Activated CD8-positive, alpha-beta memory T cell treated with anti-CD3 and anti-CD28 coated beads, Interleukin-2, amount 10 ng/mL, durations not matched to agents 7 days and 5 days (primary cell): ENCODE measurements at places on chromosomes 11 and 22. TPM values are rescaled to one million over a fixed set of nuclear protein-coding genes. Genes with fewer than 3 reads are reported as not detected.

Gene CYP2D6
- 2.5 TPM for total RNA-seq

Gene PDGFB
- 0.35 TPM for total RNA-seq

Gene PKDREJ
- total RNA-seq: not detected

Gene TNNI2
- not detected for total RNA-seq

DNA sequence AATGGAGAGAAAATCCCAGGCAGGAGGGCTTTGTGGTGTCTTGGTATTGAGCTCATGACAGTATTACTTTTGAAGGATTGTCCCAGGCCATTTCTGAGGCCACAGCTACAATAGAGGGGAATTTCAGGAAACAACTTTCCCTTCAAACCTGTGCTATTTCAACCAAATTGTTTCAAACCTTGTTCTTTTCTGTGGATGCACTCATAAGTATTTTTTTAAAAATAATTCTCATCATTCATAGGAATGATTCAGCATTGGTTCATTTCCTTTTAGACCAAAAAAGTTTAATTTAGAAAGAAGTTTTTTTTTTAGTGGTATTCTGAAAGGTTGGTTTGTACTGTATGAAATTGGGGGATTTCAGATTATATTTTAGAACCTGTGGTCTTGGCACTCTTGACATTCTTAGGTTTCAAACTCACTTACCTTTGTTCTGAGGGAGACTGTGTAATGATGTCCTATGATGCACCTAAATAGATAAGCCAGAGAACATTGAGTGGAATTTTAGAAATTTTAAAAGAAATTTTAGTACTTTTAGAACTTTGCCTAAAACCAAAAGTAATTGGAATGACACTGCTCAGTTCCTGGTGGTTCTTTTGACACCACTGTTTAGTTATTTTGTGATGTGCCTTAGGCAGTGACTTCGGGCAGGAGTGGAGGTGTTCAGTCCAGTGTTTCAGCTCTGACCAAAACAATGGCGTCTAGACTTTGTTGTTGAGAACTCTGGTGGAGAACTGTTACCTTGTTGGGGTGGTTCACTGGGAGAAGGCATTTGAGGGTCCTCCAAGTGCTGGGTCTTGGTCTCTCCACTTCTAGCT lies 12.2 kb downstream of the TEAD1 start:
- H3K4me3 ChIP-seq: no peak overlapping the region
- no peaks in the 10 kb centered on the region for H3K4me1 ChIP-seq
- H3K36me3 ChIP-seq: no peaks in the 10 kb centered on the region
- peaks cover 78% of the 10 kb centered on the region for H3K27me3 ChIP-seq
- no peak for DNase-seq
- no peak overlapping the region for H3K27ac ChIP-seq

DNA sequence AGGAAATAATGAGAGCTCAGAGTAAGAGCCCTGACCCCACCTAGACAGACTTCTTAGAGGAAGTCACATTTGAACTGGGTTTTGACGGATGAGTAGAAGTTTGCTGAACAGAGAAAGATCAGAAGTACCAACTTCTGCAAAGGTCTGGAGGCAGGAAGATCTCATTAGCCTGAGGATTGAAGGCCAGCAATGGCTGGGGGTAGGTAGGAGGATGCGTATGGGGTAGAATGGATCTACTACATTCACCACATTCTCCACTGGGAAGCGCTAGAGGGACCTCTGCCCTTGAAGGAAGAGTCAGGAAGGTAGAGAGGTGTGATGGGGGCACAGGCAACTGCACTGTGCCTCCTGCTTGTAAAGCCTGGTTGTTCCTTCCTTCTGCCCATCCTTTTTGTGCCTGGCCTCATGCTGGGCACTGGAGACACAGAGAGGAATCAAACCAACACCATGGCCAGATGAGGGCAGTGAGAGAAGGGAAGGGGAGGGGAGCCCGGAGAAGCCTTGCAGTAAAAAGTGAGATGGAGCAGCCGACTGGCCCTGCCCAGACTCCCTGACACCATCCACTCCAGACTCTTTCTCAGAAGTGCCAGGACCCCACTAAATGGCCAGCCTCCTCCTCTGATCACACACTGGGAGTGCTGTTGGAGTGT lies 4.9 kb downstream of the TPBGL start:
- H3K4me1 ChIP-seq: peaks cover 6% of the 10 kb centered on the region
- peaks cover 58% of the 10 kb centered on the region for H3K27me3 ChIP-seq
- H3K27ac ChIP-seq: no peak overlapping the region
- H3K4me3 ChIP-seq: no peak overlapping the region
- H3K36me3 ChIP-seq: no peaks in the 10 kb centered on the region

DNA sequence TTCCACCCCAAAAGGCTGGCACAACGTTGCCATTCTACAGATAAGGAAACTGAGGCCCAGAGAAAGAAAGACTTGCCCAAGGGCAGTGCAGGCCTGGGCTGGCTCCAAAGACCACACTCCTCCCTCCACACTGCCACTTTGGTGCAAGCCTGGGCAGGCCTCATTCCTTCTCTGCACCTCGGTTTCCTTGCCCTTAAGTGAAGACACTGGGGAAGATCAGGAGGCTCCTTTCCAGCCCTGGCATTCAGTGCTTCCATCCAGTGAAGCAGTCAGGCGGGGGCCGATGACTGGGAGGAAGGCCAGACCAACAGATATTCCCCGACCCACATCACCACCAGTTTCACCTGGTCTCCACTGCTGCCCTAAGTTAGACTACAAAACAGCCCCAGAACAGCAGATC lies 18.3 kb upstream of the TCF20 start:
- H3K4me1 ChIP-seq: peaks cover 31% of the 10 kb centered on the region
- H3K4me3 ChIP-seq: no peak overlapping the region
- H3K27ac ChIP-seq: no peak overlapping the region

DNA sequence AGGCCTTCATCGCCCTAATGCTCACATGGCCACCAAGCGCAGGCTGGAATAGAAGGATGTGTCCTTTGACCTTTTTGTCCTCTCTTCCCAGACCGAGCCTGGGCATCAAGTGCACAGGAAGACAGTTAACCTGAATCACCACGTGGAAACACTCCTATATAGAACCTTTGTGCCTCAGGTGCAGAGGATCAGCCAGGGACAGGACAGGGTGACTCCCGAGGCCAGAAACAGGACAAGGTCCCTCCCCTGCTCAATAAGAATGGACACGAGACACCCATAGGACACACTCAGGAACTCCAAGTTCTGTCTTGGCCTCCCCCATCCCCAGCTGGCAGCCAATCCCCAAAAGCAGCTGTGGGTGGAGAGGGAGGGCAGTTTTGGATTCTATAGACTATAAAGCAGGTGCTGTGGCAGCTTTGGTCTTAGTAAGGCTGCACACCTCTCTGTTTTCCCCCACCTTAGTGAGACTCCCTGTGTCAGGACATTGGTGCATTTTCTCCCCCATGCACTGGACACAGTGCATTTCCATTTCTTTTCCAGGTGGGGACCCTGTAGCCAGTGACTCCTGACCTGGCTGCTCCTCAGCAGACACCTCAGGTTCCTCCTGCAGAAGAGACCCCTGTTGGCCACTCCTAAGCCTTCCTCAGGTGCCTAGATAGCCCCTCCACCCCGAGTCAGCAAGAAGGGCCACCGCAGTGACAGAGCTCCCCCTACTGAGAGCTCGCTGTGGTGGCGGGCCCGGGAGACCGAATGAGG lies 43.6 kb upstream of the POU2AF1 start:
- H3K4me1 ChIP-seq: peaks cover 15% of the 10 kb centered on the region
- no peaks in the 10 kb centered on the region for H3K36me3 ChIP-seq
- no peak overlapping the region for H3K27ac ChIP-seq
- H3K27me3 ChIP-seq: peaks cover 4% of the 10 kb centered on the region
- DNase-seq: peak; percentile 51
- H3K4me3 ChIP-seq: no peak overlapping the region

- no peaks in the 10 kb centered on the region for H3K27me3 ChIP-seq
- H3K36me3 ChIP-seq: no peaks in the 10 kb centered on the region
- no peak overlapping the region for H3K27ac ChIP-seq
- no peak for DNase-seq
- H3K4me3 ChIP-seq: no peak overlapping the region
Measured at GRCh38 chr11:115884800-115885534, 380.8 kb upstream of the CADM1 start.

DNA sequence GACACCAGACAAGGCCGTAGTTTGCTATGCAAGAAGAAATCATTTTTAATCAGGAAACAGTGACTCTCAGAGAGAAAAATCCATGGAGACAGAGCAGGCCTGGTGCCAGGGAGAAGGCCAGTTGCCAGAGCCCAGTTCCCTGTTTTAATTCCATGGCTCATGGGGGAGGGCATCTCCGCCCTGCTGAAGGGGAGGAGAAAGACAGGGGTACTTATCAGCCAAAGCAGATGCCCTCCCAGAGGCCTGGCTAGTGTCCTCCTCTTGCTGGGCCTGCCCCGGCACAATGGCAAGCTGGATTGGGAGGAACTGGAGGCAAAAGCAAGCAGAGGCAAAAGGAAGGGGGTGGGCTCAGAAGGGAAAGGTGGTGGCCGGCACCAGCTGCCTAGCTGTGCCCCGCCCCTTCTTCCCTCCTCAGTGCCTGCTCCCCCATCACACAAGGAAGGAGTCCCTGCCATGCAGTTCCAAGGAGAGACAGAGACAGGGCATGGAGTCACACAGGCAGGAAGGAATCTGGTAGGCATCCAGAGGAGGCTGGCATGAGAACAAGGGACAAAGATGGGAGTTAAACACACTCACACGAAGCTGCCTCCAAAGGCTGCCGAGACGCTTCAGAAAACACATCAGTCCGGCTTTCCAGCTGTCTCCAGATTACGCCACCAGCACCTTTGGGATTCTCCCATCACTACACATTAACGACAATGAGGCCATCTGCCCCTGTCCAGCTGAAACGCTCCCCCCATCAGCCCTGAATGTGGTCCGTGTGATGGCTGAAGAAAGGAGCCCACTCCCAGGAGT lies 591.8 kb downstream of the BUD13 start:
- no peaks in the 10 kb centered on the region for H3K27me3 ChIP-seq
- no peak overlapping the region for H3K4me3 ChIP-seq
- H3K27ac ChIP-seq: no peak overlapping the region

DNA sequence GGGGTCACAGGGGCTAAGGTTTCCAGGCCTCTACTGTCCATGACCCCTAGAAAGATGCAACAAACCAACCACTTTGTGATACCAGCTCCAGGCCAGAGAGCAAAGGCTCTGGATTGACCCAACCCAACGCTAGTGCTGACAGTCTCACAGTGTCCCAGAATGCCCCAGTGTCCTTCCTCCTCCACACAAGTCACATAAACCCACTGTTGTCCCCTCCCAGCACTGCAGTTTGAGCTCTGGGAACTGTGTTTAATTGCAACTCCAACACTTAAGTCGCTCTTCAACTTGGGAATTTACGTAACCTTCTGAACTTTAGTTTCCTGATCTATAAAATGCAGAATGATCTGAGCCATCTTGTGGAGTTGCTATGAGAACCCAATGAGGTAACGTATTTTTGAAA lies 47.5 kb downstream of the PC start:
- no peak overlapping the region for H3K27ac ChIP-seq
- no peak for DNase-seq
- H3K4me3 ChIP-seq: no peak overlapping the region
- H3K27me3 ChIP-seq: no peaks in the 10 kb centered on the region
- H3K36me3 ChIP-seq: no peaks in the 10 kb centered on the region

GRCh38 chr22:32674925-32675825 lies 126.3 kb upstream of the TIMP3 start:
- H3K27me3 ChIP-seq: peaks cover 5% of the 10 kb centered on the region
- H3K4me1 ChIP-seq: no peaks in the 10 kb centered on the region
- no peak overlapping the region for H3K27ac ChIP-seq
- no peaks in the 10 kb centered on the region for H3K36me3 ChIP-seq
- no peak for DNase-seq
- H3K4me3 ChIP-seq: no peak overlapping the region

GRCh38 chr22:35502836-35503235 lies 37.8 kb upstream of the RASD2 start:
- no peak overlapping the region for H3K27ac ChIP-seq
- no peak overlapping the region for H3K4me3 ChIP-seq
- DNase-seq: no peak
- no peaks in the 10 kb centered on the region for H3K36me3 ChIP-seq
- H3K4me1 ChIP-seq: no peaks in the 10 kb centered on the region
- peaks cover 17% of the 10 kb centered on the region for H3K27me3 ChIP-seq

DNA sequence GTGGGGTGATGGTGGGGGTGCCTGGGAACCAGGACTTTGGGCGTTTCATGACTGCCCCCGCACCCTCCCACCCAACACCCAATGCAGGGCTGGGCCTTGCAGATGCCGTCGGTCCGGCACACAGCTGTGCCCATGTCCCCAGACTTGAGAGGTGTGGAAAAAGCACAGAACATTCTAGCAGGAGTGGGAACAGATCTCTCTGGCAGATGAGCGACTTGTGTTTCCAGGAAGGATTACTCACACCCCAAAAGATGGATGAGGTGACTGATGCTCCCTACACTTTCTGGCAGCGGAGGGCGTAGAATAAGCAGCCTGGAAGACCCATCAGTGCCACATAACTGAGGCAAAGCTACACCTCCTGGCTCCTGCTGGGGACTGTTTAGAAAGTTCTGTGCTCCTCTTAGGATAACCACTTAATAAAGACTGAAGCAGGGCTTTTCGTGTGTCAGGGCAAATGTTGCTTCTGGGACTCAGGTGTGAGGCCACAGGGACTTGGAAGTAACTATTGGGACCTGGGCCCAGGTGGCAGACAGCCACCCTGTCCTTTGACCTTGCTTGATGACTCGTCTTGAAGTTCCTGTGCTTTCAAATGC lies 24.2 kb downstream of the FBLN1 start:
- H3K36me3 ChIP-seq: no peaks in the 10 kb centered on the region
- DNase-seq: no peak
- H3K4me1 ChIP-seq: no peaks in the 10 kb centered on the region
- no peak overlapping the region for H3K27ac ChIP-seq
- H3K27me3 ChIP-seq: peaks cover 3% of the 10 kb centered on the region

GRCh38 chr11:91810871-91811270 lies 413.7 kb upstream of the FAT3 start:
- H3K27me3 ChIP-seq: no peaks in the 10 kb centered on the region
- H3K27ac ChIP-seq: no peak overlapping the region

DNA sequence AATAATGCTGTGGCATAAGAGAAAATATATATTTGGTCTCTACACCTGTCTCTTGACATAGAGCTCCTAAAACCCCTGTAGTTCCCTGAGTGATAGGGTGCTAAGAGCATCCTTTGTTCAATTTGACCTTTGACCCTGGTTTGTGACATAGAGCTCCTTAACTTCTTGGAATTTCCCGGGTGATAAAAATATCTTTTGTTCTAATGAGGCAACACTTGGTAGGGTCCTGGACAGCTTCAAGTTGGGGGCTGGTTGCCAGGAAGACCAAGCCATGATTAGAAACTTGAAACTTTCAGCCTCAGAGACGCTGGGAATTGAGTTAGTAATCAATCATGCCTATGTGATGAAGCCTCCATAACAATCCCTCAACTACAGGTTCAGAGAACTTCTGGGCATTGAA lies 105.4 kb downstream of the CASP12 start:
- H3K4me1 ChIP-seq: peaks cover 2% of the 10 kb centered on the region
- H3K4me3 ChIP-seq: no peak overlapping the region
- H3K36me3 ChIP-seq: peaks cover 19% of the 10 kb centered on the region
- H3K27me3 ChIP-seq: no peaks in the 10 kb centered on the region
